ENCODE measurements at places on chromosomes 7 and 10. TPM values are rescaled to one million over a fixed set of nuclear protein-coding genes. Genes with fewer than 3 reads are reported as not detected.

- DNase-seq = no peak
These were observed 24.7 kb downstream of the GHRHR start for GRCh38 chr7:30988351-30989005.

SBDS gene
- total RNA-seq = 36.7 TPM

TMEM209 gene
- total RNA-seq = 43.6 TPM

MET gene
- 4.0 TPM for total RNA-seq

DNA sequence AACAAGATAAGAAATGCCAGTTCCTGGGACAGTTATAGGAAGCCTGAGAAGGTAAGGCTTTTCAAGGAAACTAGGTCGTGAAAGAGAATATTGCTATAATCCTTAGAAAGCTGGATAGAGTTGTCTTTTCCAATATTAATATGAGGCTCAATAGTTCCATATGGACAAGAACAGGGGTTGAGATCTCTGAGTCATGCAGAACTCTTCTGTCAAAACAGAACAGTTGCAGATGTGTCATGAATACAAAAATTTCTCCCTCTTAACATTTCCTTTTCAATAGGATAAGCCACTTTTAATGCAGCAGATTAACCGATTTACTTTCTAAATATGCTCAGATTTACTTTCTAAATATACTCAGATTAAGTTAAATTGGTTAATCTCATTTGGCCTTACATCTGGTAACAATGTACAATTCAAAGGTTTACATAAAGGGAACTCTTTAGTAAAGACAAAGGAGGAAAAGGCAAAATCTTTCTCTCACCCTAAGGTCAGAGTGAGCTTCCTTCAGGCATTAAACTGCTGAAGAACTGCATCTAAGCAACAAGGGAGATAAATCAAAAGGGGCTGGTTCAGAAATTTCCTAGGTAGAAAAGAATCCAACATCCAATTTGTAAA is 104.7 kb upstream of the PCDH15 start:
- no peak for DNase-seq
